ENCODE measurements at places on chromosomes 5 and 9. TPM values are rescaled to one million over a fixed set of nuclear protein-coding genes. Genes with fewer than 3 reads are reported as not detected.

Gene KCNT1
- total RNA-seq = 1.9 TPM

Gene GLT6D1
- total RNA-seq = not detected

Gene CDKN2B
- total RNA-seq = 1.3 TPM

Gene CD72
- total RNA-seq = 0.54 TPM

Gene MSX2
- total RNA-seq = 1.6 TPM

DNA sequence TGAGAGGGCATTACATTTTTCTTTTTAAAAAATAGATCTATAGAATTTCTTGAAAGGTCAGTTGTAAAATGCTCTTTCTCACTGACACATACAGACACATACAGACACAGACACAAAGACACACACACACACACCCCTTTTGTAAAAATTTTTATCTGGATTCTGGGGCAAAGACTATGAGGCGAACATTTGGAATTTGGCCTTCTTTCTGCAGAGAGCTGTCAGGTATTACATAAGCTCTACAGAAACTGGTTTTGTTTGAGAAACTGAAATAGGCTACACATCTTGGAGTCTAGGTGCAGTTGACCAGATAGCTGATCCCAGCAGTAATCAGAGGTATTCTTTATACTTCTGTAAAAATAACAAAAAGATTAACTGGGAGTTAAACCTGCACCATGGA is 315.9 kb upstream of the RPS23 start:
- H3K36me3 ChIP-seq = no peaks in the 10 kb centered on the region
- H3K27me3 ChIP-seq = no peaks in the 10 kb centered on the region
- H3K4me3 ChIP-seq = no peak overlapping the region
- DNase-seq = no peak
- no peak overlapping the region for H3K27ac ChIP-seq

- H3K4me3 ChIP-seq = no peak overlapping the region
- H3K27ac ChIP-seq = no peak overlapping the region
- no peaks in the 10 kb centered on the region for H3K4me1 ChIP-seq
- no peaks in the 10 kb centered on the region for H3K27me3 ChIP-seq
Observed at GRCh38 chr5:107196500-107197059, 474.2 kb downstream of the EFNA5 start.

- H3K4me3 ChIP-seq = no peak overlapping the region
- H3K36me3 ChIP-seq = no peaks in the 10 kb centered on the region
- H3K4me1 ChIP-seq = peaks cover 14% of the 10 kb centered on the region
- DNase-seq = no peak
- no peak overlapping the region for H3K27ac ChIP-seq
- H3K27me3 ChIP-seq = no peaks in the 10 kb centered on the region
Observed at GRCh38 chr9:79621916-79622575, 50.3 kb downstream of the TLE4 start.

DNA sequence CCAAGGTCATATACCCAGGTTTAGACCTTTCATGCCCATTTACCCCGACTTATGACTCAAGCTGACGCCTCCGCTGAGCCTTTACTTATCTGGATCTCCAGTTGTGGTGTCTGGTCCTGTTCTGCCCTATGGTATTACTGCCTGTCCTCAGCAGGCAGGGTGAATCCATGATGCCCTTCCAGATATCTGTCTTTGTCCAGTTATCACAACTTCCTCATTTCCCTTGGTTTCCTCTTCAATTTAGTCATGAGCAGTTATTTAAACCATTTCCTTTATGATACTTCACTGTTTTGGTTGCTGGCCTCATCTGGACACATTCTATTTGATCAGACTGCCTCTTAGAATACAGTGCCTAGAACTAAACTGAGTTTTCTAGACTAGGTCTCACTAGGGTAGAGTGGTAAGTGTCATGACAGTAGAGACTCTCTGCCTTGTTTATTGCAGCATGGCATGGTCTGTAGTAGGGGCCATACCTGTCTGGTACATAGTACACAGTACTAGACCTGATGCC is 93.3 kb downstream of the MELK start:
- H3K27me3 ChIP-seq = no peaks in the 10 kb centered on the region
- DNase-seq = no peak
- no peak overlapping the region for H3K27ac ChIP-seq
- H3K4me3 ChIP-seq = no peak overlapping the region
- no peaks in the 10 kb centered on the region for H3K4me1 ChIP-seq

- DNase-seq = no peak
- no peak overlapping the region for H3K27ac ChIP-seq
- no peaks in the 10 kb centered on the region for H3K36me3 ChIP-seq
- no peaks in the 10 kb centered on the region for H3K27me3 ChIP-seq
Observed at GRCh38 chr9:135857843-135858242, 49.5 kb downstream of the CAMSAP1 start.

GRCh38 chr5:116361171-116361967 is 213.3 kb downstream of the SEMA6A start:
- peak overlapping the region; percentile 63 for H3K4me3 ChIP-seq
- H3K27ac ChIP-seq = peak overlapping the region; percentile 40
- peak; percentile 62 for DNase-seq

DNA sequence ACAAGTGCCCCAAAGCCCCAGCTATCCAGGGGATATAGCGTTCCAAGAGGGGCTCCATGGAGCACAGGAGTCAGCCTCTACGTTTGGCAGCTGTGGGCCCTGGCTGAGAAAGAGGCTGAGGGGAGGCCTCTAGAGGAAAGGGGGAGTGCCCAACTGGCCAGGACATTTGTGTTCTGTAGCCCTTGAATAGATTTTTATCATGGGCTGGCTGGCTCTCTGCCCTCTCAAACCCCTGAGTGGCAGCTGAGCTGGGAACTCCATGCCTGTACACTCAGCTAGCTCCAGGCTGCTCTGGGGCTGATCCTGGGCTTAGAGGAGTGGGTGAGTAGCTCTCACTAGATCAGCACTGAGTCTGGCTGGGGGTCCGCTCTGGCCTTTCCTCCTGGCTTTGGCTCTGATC is 285.0 kb downstream of the ZSWIM6 start:
- peaks cover 2% of the 10 kb centered on the region for H3K27me3 ChIP-seq
- no peak overlapping the region for H3K27ac ChIP-seq
- DNase-seq = no peak
- no peak overlapping the region for H3K4me3 ChIP-seq
- H3K36me3 ChIP-seq = no peaks in the 10 kb centered on the region
- peaks cover 13% of the 10 kb centered on the region for H3K4me1 ChIP-seq

DNA sequence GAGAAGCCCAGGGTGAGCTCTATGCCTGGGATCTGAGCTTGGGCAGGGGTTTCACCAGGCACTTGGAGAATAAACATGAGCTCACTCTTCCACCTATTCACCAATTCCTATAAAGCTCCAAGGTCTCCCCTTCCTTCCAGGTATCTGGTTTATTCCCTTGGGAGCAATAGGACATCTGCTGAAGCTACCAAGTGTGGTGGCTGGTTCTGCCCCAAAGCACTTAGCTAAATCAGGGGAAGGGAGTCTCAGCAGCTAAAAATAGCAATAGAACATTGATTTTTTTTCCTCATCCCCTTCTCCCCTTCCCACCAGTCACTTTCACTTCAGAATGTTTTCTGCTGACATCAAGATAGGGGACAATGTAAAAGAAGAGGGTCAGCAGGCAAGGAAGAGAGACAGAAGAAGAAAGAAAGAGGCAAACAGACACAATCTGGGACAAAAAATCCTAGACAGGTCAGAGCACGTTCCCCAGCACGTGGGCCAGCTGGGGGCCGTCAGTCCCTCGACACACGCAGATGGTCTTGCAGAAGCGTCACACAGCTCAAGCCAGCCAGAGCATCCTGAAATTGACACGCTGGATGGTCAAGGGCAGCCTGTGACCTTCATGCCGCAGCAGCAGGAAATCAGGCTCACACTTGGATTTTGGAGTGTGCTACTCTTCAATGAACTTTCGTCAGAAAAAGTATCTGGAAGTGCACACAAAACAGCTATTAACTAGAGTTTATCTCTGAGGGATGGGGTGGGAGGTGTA is 176.0 kb downstream of the ZNF608 start:
- no peaks in the 10 kb centered on the region for H3K27me3 ChIP-seq
- DNase-seq = no peak
- no peak overlapping the region for H3K4me3 ChIP-seq
- no peaks in the 10 kb centered on the region for H3K36me3 ChIP-seq
- no peak overlapping the region for H3K27ac ChIP-seq

- H3K36me3 ChIP-seq = no peaks in the 10 kb centered on the region
- no peak overlapping the region for H3K27ac ChIP-seq
- DNase-seq = no peak
- H3K4me1 ChIP-seq = no peaks in the 10 kb centered on the region
Observed at GRCh38 chr5:147170603-147171002, 64.2 kb upstream of the STK32A start.

DNA sequence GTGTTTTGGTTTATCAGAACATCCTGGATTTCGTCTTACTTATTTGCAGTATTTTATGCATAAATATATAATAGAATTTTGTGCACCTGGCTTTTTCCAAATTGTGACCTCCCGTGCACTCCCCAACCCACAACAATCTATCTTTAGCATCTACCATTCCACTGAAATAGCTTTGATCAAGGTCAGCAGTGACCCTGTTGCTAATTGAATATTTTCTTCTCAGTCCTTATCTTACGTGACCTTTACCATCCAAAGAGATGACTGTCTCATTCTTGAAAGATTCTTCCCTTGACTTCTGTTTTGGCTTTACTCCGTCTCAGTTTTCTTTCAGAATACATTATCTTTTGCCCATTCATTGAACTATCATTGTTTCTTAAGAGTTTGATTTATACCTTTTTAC is 18.4 kb downstream of the NDUFS4 start:
- no peaks in the 10 kb centered on the region for H3K36me3 ChIP-seq
- H3K27ac ChIP-seq = no peak overlapping the region
- no peak for DNase-seq
- H3K4me3 ChIP-seq = no peak overlapping the region
- no peaks in the 10 kb centered on the region for H3K27me3 ChIP-seq

GRCh38 chr5:171776770-171777759 is 8.6 kb upstream of the SMIM23 start:
- no peak overlapping the region for H3K27ac ChIP-seq
- no peaks in the 10 kb centered on the region for H3K36me3 ChIP-seq
- no peak overlapping the region for H3K4me3 ChIP-seq
- H3K27me3 ChIP-seq = no peaks in the 10 kb centered on the region
- H3K4me1 ChIP-seq = no peaks in the 10 kb centered on the region

DNA sequence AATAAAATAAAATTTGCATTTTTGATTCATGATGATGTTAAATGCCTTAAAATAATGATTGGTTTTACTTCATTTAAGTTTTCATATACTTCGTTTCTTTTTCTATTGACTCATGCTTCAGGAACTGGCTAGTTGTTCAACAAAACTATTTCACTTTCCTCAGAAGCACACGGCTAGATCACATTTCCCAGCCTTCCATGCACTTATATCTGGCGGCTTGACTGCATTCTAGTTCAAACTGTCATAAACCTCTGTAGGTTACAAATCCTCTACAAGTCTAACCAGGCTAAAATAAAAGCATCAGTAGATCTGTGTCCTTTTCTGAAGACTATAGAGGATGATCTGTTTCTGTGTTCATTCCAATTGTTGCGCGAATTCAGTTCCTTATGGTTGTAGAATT is 46.3 kb upstream of the CNTLN start:
- H3K36me3 ChIP-seq = no peaks in the 10 kb centered on the region
- no peak overlapping the region for H3K27ac ChIP-seq
- H3K4me1 ChIP-seq = no peaks in the 10 kb centered on the region
- no peaks in the 10 kb centered on the region for H3K27me3 ChIP-seq
- DNase-seq = no peak

DNA sequence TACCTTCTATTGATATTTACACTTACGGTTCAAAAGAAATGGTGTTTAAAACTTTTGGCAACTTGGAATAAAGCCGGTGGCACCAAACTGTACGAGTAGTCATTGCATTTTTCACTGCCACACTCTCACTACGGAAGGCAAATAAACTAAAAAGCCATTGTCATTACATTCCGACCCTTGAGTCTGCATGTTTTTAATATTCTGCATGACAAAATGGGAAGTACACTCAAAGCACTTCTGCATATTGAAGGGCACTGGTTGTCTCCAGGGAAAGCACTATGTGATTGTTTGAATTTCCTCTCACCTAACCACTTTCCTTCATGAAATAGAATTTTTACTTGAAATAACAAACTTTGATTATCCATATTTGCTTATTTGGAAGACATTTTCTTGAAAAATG is 426.3 kb downstream of the CETN3 start:
- H3K27ac ChIP-seq = no peak overlapping the region
- no peaks in the 10 kb centered on the region for H3K36me3 ChIP-seq
- no peak for DNase-seq

DNA sequence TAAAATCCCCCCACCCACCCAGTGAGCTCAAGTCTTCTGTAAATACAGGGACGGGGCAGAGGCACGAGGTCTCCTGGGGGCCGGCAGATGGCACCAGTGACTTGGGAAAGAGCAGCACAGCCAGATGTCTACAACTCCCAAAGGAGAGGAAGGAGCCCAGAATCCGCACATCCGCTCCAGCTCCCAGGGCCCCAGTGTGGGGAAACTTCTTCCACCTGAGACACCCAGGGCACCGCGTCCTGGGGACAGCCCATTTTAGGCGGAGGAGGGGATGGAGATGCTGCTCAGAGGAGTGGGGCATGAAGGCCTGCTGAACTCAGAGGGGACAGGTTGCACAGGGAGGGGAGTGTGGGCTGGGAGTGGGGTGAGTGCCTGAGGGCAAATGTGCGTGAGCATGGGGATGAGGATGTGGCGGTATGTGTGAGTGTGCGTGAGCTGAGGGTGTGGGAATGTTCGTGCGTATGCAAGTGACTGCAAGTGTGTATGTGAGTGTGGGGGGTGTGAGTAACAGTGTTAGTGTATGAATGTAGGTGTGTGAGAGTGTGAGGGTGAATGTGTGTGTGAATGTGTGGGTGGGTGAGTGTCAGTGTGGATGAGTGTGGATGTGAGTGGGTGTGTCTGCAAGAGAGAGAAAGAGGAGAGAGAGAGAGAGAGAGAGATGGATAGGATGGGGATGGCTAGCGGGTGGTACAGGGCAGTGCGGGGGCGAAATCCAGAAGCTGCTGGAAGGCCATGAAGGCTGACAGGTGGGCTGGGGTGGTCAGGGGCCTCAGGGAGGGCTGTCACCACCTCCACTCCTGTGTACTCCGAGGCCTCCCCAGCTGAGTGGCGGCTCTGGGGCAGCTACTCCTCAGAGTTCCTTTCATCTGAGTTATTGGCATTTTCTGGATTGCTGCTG is 63.5 kb downstream of the DUSP1 start:
- no peak overlapping the region for H3K4me3 ChIP-seq
- H3K27me3 ChIP-seq = no peaks in the 10 kb centered on the region
- DNase-seq = no peak
- no peak overlapping the region for H3K27ac ChIP-seq

DNA sequence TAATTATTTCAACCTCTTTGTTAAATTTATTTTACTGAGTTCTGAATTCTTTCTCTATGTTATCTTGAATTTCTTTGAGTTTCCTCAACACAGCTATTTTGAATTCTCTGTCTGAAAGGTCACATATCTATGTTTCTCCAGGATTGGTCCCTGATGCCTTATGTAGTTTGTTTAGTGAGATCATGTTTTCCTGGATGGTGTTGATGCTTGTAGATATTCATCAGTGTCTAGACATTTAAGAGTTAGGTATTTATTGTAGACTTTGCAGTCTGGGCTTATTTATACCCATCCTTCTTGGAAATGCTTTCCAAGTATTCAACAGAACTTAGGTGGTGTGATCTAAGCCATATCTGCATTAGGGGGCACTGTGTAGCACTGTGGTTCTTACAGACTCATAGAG is 70.2 kb upstream of the SLC27A6 start:
- H3K4me3 ChIP-seq = no peak overlapping the region
- DNase-seq = no peak
- H3K4me1 ChIP-seq = no peaks in the 10 kb centered on the region
- H3K27me3 ChIP-seq = no peaks in the 10 kb centered on the region
- no peaks in the 10 kb centered on the region for H3K36me3 ChIP-seq

All from heart right ventricle (tissue), 16 donors.